ENCODE measurements at places on chromosomes 7 and 10.

GRCh38 chr10:14876764-14877163, 1.9 kb upstream of the SUV39H2 start:
- no peak for DNase-seq

DNA sequence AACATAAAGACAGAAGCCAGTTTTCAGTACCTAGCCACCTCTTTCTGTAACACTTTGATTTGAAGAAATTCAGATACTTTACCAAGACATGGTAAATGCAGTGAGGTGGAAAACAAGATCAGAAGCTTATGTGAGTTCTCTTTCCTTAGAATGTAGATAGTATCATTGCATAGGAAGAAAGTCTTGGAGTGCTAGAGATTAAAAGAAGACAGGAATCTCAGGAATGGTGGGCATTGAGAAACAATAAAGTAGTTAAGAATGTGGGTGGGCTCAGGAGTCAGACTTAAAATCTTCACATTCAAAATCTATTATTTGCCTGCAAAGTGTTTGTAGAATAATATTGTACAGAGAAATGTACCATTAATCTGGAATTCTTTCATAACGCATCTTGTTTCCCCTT, 58.9 kb downstream of the POLL start:
- DNase-seq = no peak

DNA sequence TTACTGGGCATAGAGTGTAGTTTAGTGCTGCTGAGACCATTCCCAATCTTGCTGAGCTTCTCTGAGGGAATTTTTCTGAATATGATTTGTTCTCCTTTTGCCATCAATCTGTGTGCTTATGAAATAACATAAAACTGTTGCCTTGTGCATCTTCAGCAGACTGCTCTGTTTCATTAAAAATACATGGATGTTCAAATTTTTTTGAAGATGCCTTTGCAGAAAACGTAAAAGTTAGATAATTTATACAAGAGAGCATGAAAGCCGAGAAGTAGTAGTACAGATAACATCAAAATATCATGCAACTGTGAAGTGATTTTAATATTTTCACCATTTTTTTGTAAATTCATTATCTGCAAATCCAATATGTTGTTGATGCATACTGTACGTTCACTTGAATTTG, 174.7 kb upstream of the CSTF2T start:
- DNase-seq = no peak

DNA sequence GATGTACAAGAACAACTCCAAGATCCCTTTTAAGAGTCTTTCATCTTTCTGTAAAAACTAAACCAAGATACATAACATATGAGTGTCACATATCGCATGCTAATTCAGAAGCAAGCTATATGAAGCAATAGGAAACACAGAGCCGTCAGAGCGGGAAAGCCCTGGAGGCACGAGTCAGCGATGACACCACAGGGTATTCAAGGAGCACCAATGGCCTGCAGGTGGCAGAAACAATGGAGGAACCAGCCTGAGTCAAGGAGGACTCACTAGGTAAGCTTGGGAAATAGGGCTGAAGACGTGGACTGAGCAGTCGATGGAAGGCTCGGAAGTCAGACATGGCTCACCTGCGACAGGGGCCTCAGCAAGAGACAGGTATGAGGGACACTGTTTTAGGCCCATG, 214.4 kb downstream of the FAM107B start:
- no peak for DNase-seq

DNA sequence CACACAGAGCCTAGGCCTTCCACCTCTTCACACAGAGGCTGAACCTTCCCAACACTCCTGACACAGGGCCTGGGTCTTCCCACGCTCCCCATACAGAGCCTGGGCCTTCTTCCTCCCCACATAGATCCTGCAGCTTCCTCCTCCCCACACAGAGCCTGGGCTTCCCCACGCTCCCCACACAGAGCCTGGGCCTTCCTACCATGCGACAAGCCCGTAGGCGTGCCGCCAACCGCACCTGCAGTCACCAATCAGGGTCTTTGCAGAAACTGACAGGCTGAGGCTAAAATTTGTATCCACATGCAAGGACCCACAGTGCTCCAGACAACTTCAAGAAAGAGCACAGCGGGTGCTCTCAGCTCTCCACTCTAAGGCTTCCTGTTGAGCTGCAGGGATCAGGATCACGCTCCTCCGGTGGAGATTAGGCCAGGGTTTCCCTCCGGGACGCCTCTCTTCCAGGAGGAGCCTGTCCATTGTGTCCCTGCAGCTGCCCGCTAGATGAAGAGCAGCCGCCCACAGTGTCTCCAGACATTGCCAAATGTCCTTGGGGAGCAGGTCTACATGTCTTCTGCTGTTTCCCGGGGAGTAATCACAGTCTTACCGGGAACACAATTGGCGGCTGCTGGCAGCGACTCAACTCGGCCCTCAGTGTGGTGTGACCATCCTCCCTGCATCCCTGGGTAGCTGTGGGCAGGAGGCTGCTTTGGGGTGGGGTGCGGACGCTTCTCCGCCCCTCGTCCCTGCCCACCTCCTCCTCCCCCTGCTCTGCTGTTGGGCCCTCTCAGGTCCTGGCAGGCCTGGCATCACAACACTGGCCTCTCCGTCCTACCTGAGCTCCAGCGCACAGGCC, 9.7 kb downstream of the CFAP46 start:
- no peak for DNase-seq

DNA sequence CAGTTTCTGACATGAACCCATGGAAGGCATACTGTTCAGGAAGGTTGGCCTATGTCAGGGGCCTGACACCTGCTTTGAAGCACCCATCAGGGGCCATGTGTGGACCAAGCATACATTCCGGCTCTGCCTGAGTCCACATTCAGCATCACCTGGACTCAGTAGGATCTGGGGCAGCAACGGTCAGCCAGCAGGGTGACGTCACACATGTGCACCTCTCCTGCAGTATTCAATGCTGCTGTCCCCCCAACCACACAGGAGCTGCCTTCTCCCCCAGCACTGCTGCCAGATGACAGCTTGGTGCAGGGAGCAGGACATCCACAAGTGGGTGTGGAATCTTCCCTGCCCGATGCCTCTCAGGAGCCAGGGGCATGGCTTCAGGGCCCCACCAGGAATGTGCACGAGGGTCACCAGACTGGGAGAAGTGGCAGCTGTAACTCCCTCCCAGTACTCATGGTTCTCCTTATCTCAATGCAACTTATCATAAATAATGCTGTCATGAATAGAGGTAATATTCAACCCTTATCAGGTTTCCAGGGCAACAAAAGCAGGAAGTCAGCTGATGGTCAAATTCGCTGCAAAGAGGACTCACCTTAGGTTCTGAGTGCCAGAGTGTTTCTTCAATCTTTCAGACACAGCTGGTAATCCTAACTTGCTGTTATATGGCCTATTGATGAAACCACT, 292.9 kb downstream of the PAXIP1 start:
- DNase-seq = no peak

GRCh38 chr7:114953724-114954123, 31.8 kb downstream of the MDFIC start:
- no peak for DNase-seq

DNA sequence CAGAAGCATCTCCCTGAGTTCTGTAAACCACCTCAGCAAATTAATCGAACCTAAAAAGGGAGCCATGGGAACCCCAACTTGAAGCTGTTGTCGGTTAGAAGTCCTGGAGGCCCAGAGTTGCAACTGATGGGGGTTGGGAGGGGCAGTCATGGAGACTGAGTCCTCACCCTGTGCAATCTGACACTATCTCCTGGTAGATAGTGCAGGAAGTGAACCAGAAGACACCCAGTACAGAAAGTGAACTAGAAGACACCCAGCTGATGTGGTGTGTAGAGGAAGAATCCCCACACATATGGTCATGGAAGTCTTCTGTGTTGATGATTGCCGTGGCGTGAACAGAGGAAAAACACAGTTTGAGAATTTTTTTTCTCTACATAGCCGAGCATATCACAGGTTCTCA, 58.8 kb upstream of the SRRM3 start:
- no peak for DNase-seq

DNA sequence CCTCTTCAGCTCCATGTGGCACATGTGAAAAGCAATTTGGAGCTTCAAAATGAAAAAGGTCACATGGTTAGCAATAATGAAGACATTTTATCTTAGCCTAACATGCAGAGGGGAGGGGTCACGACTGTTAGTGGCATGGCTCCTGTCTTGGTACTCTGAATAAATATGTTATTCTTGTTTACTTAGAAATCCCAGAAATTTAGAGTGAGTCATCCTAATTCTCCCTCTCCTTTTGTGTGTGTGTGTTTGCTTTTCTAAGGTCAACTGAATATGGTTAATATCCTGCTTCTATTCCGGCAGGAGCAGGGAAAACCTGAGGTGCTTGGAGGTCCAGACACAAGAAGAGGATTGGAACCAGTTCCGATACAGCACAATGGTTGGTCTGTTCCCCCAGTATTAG, 17.6 kb downstream of the BCCIP start:
- DNase-seq = no peak

- DNase-seq = no peak
These were observed 898.1 kb downstream of the XPNPEP1 start for GRCh38 chr10:109025172-109025571.

DNA sequence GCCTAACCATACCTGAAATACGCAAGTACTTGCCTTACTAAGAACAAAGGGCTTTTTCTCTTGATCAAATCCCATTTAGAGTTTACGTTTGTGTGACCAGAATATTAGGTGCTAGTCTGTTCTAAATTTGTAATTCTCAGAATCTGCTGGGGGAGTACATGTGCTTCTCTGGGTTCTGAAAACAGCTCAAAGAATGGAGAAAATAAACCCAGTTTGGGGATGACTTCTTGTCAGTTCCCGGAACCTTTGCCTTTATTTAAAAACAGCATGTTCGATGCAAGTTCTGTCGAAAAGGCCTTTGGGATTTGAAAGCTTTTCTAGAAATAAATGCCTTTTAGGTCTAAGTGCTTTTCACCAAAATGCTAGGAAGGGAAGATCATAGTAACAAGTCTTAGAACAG, 147.0 kb downstream of the ARID5B start:
- no peak for DNase-seq

- peak; percentile 68 for DNase-seq
These were observed 146.0 kb downstream of the TNS3 start for GRCh38 chr7:47435889-47436312.

GRCh38 chr7:75611557-75612178, 119.5 kb downstream of the SPDYE5 start:
- no peak for DNase-seq

- no peak for DNase-seq
These were observed 22.6 kb downstream of the COL1A2 start for GRCh38 chr7:94417306-94417705.

DNA sequence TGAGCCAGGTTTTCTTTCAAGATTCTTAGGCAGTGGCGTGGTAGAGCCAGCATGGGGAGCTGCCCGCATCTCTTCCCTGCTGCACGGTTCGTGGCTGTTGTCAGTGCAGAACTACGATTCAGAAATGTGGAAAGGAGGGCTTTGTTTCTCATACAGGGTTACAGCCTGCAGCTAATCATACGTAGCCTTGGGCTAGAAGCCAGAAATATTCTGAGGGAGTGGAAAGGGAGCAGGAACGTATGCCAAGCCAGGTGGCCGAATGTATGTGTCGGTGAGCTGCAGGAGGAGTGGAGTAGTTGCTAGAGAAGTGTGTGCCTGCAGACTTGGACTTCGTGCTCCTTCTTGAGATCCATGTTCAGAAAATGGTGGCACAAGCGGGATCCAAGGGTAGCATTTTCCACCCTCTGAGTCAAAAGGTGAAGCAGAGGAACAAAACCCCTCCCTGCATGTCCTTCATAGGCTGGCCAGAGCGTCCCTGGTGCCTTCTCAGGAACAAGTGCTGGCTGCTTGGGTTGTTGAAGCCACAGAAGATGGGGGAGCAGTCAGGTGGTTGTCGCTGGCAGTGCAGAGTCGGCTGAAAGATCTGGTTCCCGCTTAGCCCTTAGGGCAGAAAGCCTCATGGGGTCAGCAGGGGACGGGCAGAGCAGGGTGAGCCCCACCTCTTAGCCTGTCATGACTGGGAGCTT, 40.9 kb downstream of the LANCL2 start:
- no peak for DNase-seq

- no peak for DNase-seq
These were observed 29.9 kb upstream of the COL1A2 start for GRCh38 chr7:94364816-94365215.

DNA sequence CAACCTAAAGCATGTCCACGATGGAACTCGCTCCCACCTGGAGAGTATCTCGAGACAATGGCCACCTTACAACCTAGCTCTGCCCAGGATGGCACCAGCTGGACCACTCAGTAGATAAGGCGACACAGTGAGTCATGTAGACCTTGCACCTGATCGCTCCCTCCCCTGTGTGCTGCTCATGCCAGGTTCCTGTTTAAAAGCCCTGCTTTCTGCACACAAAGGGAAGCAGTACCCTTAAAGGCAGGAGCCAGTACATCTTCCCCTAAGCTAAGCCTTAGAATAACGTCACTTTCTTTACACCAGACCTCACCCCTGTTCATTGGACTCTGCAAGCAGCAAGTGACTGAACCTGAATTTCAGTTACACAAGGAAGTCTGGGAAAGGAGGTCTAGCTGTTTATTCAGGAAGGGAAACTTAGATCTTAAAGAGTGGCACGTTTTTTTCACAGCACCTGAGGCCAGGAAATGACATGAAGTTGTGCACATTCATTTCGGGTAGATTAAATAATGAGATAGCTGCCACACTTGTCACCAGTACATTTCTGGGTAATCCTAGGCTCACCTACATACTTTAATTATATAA, 117.9 kb downstream of the MTPAP start:
- no peak for DNase-seq

GRCh38 chr10:450463-450862, 239.0 kb downstream of the DIP2C start:
- no peak for DNase-seq

DNA sequence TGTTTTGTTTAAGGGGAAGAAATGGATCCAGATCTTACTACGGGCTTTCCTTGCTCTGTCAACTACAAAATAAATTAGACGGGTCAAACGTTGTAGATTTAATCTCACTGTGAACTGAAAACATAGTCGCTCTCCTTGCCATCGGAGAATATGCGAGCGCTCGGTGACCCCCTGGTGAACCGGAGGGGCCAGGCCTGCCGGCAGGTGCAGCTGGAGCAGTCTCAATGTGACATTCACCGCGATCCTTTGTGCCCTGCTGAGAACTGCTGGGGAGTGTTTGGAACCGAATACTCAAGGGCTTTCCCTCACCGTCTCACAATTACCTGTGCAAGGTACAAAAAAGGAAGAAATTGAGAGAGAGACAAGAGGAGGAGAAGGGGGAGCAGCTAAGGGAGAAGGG, 174.1 kb upstream of the GPR26 start:
- no peak for DNase-seq

DNA sequence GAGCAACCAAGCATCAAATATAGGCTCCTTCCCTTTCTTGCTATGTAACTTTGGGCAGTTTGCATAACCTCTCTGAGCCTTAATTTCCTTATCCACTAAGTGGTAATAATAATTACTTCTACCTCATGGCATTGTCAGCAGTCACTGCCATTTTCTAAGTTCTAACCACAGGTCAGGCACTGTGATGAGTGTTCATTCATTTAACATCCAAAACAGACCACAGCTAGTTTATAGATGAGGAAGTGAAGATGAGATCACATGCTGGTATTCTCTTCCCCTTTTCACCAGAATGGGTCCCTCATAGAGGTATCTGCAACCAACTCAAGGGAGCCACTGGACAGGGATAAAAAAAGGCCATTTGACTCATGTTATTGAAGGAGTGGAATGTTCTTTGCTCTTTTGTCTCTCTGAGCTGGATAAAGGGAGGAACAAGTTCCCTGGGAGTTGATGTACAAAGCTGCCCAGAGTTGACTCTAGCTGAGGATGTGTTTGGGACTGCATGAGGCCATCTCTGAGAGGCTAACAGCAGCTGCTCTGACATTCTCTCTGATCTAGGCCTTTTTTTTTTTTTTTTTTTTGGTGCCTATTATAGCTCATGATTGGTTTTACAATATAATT, 65.0 kb downstream of the DNAJC12 start:
- DNase-seq = no peak

Data from hematopoietic multipotent progenitor cell treated with erythropoietin and hydrocortisone succinate and interleukin-3 and kit ligand, for 15 days (in vitro differentiated cells).